Testis (tissue), 5 donors: ENCODE measurements at places on chromosomes 1 and 21.

- H3K27me3 ChIP-seq: no peaks in the 10 kb centered on the region
- no peak overlapping the region for H3K4me3 ChIP-seq
- DNase-seq: no peak
- H3K36me3 ChIP-seq: no peaks in the 10 kb centered on the region
- H3K4me1 ChIP-seq: no peaks in the 10 kb centered on the region
These were observed 6.9 kb downstream of the DNAJC6 start for GRCh38 chr1:65316233-65316632.

GRCh38 chr21:26843933-26844257 is 1.3 kb downstream of the ADAMTS1 start:
- H3K4me3 ChIP-seq: peak overlapping the region; percentile 91
- H3K27ac ChIP-seq: peak overlapping the region; percentile 93
- no peak for DNase-seq
- no peaks in the 10 kb centered on the region for H3K36me3 ChIP-seq
- H3K4me1 ChIP-seq: peaks cover 4% of the 10 kb centered on the region

GRCh38 chr1:181425566-181425965 is 57.8 kb upstream of the CACNA1E start:
- H3K27ac ChIP-seq: no peak overlapping the region
- no peaks in the 10 kb centered on the region for H3K36me3 ChIP-seq
- H3K4me3 ChIP-seq: no peak overlapping the region
- DNase-seq: no peak
- no peaks in the 10 kb centered on the region for H3K27me3 ChIP-seq

DNA sequence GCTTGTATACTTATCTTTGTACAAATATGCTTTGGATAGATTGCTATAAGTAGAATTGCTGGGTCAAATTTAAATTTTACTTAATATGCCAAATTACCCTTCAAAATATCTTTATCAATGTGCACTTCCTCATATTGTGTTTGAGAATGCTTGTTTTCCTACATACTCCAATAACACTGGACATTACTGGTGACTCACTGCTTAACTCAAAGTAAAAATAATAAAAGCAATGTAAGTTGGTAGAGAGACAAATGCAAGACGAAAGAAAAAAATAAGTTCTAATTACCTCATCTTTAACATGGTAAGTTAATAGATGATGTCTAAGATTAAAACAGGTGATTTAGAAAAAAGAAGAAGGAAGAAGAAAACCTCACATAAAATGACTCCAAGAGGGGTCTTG is 7.9 kb upstream of the SH3GLB1 start:
- DNase-seq: no peak
- no peak overlapping the region for H3K4me3 ChIP-seq
- no peak overlapping the region for H3K27ac ChIP-seq
- H3K36me3 ChIP-seq: no peaks in the 10 kb centered on the region

GRCh38 chr1:246622035-246622652 is 55.9 kb downstream of the CNST start:
- DNase-seq: no peak
- no peak overlapping the region for H3K27ac ChIP-seq
- no peaks in the 10 kb centered on the region for H3K36me3 ChIP-seq

DNA sequence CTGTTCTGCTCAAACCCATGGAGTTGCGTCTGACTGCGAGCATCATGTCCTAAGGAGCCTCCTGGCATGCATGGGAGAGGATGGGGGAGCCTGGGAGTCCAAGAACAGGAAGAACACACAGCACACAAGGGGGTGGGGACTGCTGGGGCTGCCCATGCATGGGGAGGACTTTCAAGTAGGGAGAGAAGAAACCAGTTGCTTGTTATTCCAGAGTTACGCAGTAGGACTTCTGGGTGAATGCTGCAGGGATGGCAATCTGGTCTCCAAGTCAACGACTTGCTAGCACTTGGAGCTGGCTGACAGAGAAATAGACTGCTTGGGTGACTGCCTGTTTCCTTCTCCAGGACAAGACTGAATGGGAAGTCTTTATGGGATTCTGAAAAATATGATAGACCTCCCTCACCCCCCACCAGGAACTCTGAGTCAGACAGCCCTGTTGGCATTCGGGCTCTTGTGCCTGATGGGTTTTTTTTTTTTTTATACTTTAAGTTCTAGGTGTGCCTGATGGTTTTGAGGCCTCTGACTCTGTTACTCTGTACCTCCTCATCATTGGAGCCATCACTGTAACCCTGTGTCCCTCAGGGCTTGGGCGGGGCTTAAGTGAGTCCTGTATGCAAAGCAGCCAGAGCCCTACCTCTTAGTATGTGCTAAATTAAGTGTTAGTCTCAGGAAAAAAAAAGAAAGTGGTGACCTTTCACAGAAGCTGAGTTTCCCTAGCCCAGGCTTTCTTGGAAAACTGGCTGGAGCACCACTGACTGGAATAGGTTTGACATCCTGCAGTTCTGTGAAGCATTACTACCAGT is 30.3 kb downstream of the MAP3K21 start:
- no peak overlapping the region for H3K4me3 ChIP-seq
- H3K27me3 ChIP-seq: no peaks in the 10 kb centered on the region
- no peak for DNase-seq
- H3K27ac ChIP-seq: no peak overlapping the region
- H3K4me1 ChIP-seq: peaks cover 4% of the 10 kb centered on the region

DNA sequence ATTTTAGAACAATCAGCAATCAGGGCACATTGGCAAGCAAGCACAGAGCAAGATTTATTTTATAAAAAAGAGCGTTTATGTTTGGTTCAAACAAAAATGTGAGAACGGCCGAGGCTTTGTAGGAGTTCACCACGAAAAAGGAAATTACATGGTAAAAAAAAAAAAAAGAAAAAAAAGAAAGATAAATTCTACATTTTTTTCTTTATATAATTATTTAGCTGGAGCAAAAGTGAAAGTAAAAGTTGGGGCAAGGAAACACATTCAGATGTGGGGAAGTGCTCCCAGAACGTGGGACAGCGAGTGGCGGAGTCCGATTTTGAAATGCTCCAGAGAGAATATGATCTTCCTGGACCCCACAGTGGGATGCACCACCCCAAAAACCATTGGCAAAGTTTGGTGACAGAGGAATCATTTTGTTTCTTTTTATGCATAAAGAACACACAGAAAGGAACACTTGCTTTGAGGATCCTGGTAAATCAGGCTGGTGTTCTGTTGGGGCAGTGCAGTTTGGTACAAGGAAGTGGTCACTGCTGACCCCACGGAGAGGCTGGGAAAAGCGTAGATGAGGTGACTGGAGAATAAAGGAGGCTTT is 16.3 kb upstream of the ATP5PO start:
- H3K27ac ChIP-seq: peak overlapping the region; percentile 43
- no peaks in the 10 kb centered on the region for H3K27me3 ChIP-seq
- no peaks in the 10 kb centered on the region for H3K36me3 ChIP-seq
- H3K4me3 ChIP-seq: peak overlapping the region; percentile 18
- DNase-seq: no peak
- no peaks in the 10 kb centered on the region for H3K4me1 ChIP-seq

DNA sequence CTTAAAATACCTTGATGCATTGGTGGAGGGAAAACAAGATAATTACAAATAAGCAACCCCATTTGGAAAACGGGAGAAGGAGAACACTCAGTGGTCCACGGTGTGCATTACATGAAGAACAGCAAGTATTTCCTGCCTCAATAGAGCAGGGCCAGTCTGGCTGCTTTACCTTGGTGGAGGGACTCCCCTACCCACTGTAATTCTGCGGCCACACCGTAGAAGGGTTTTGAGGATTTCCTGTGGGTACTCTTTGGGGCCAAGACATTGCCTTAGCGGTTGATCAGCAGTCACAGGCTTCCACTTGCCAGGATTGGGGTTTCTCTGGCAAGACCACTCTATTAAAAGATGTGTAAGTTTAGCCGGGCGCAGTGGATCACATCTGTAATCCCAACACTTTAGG is 16.3 kb upstream of the TMEM54 start:
- no peaks in the 10 kb centered on the region for H3K27me3 ChIP-seq
- H3K4me1 ChIP-seq: peaks cover 5% of the 10 kb centered on the region
- no peak for DNase-seq
- no peaks in the 10 kb centered on the region for H3K36me3 ChIP-seq
- H3K27ac ChIP-seq: no peak overlapping the region
- no peak overlapping the region for H3K4me3 ChIP-seq

DNA sequence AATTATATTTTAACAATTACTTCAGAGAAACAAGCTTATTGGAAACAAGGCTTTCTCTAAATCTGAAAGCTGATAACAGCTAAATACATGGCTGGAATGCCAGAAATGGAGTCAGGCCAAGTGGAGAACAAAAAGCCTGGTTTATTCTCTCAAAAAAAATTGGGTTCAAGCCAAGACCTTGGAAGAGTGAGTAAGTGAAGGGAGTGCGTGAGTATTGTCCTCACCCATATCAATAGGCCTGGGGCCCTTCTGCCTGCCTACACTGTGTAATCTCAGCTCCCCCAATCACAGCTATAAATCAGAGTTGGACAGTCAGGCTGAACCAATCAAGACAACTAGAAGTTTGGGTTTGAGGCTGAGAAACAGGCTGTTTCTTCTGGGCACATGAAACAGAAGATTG is 7.4 kb downstream of the KYAT3 start:
- peaks cover 28% of the 10 kb centered on the region for H3K4me1 ChIP-seq
- peak overlapping the region; percentile 74 for H3K27ac ChIP-seq
- H3K27me3 ChIP-seq: no peaks in the 10 kb centered on the region
- H3K36me3 ChIP-seq: no peaks in the 10 kb centered on the region
- peak; percentile 87 for DNase-seq
- no peak overlapping the region for H3K4me3 ChIP-seq

DNA sequence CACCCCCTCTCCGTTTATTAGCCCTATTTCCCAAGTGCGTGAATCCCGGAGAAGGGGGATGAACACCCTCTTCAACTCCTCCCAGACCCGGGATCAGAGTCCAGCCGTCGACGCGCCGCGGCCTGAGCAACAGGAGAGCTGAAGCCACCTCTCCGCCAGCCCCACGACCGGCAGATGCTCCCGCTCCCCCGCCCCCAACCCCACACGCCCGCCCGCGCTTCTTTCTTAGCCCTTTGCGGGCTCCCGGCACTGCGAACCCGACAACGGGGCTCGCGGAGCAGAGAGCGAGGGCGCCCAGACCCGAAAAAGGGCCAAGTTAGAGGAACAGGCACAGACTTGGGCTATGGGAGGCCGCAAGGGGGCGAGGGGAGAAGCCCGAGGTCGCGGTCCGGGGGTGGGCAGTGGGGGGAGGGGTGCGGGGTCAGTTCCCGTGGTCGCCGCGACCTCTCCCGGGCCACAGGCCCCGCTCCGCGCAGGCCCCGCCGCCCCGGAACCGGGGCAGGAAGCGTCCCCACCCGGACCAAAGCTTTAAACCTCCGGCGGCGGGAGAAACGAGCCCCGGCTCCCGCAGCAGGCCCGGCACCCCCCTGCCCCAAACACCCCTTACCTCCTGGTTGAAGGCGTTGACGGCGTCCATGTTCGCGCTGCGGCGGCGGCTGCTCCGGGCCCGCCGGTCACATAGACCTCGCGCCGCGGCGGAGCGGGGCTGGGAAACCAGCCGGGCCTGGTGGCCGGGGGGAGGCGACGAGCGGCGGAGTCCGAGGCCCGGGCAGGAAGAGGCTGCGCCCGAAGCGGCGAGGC is 662 bp downstream of the SCAF4 start:
- peak overlapping the region; percentile 97 for H3K27ac ChIP-seq
- peak overlapping the region; percentile 95 for H3K4me3 ChIP-seq
- H3K36me3 ChIP-seq: no peaks in the 10 kb centered on the region
- H3K4me1 ChIP-seq: peaks cover 24% of the 10 kb centered on the region
- H3K27me3 ChIP-seq: no peaks in the 10 kb centered on the region

- no peaks in the 10 kb centered on the region for H3K27me3 ChIP-seq
- H3K4me1 ChIP-seq: no peaks in the 10 kb centered on the region
- DNase-seq: no peak
- no peak overlapping the region for H3K27ac ChIP-seq
These were observed 9.0 kb downstream of the IFNAR2 start for GRCh38 chr21:33238565-33239255.

DNA sequence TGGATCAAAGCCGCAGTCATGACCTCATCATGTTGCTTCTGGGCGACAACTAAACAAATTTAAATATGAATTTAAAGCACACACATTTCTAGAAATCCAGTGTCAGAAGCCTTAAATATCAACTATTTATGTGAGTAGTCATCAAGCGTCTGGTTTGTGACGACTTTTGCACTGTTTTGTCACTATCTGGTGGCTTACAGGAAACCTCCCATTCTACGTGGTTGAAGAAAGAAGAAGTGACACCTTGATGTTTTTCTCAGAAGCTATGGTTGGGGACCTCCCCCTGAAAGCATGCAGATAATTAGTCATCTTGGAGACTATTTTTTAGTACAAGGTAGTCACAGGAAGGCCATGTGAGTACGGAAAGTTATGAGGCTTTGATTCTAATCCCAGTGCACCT is 58.5 kb downstream of the TENT5C start:
- no peaks in the 10 kb centered on the region for H3K4me1 ChIP-seq
- H3K4me3 ChIP-seq: no peak overlapping the region
- H3K36me3 ChIP-seq: no peaks in the 10 kb centered on the region
- no peak for DNase-seq
- no peaks in the 10 kb centered on the region for H3K27me3 ChIP-seq

DNA sequence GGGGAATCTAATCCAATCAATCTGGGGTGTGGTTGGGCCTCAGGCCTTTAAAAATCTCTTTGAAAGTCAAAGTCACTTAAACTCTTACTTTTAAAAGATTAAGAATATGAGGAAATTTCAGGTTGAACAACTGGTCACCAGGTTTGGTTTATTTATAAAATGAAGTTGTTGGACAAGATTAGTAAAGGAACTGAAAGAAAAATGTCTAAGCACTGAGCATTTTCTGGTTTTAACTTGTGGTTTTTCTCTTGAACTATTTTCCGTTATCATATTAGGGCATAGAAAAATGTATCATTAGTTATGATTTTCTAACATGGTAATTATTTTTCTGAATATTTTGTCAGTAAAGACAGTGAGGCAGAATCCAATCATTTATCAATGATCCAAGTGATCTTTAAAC is 49.6 kb downstream of the RGS2 start:
- no peaks in the 10 kb centered on the region for H3K36me3 ChIP-seq
- no peak overlapping the region for H3K27ac ChIP-seq
- no peaks in the 10 kb centered on the region for H3K27me3 ChIP-seq

DNA sequence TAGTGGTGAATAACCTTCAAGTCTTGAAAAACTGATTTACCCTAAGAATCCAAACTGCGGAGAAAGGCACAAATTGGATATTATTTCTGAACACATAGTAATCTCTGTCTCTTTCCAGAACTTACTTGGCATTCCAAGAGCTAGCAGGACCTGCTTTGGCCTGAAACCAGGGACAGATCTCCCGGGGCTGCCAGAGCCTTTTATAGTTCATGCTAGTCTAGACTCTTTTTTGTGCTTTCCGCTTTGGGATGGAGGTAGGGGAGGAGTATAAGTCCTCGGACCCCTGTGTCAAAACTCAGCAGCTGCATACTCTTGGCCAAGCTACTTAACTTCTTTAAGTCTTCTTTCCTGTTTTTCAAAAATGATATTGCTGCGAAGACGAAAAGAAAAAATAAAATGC is 3.8 kb upstream of the RYR2 start:
- H3K4me3 ChIP-seq: no peak overlapping the region
- no peak for DNase-seq
- no peak overlapping the region for H3K27ac ChIP-seq

DNA sequence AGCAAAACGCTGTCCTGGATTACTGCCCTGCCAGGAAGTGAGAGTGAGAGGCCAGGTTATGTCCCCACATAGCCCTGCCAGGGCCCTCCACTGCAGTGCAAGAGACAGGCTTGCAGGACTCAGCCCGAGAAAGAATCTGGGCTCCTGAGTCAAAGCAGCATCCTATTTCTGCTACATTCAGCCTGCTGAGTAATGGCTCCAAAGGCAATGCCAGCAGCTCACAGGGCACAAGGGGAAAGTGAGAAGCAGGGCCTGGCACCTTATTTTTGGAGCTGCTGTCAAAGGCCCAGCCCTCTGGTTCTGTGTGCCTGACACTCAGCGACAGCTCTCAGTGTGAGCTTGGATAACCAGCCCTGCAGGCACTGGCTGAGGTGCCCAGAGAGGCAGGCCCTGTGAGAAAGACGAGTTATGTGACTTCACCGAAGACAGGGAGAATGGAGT is 83.9 kb downstream of the DTL start:
- H3K27ac ChIP-seq: no peak overlapping the region
- DNase-seq: no peak
- H3K4me1 ChIP-seq: no peaks in the 10 kb centered on the region
- H3K36me3 ChIP-seq: no peaks in the 10 kb centered on the region
